ENCODE measurements at places on chromosomes 7 and 10.
A peak's percentile ranks its signal among the peaks of the same experiment; 100 is the strongest.

- no peak for DNase-seq
Measured at GRCh38 chr10:51445588-51445987, 253.8 kb downstream of the CSTF2T start.

DNA sequence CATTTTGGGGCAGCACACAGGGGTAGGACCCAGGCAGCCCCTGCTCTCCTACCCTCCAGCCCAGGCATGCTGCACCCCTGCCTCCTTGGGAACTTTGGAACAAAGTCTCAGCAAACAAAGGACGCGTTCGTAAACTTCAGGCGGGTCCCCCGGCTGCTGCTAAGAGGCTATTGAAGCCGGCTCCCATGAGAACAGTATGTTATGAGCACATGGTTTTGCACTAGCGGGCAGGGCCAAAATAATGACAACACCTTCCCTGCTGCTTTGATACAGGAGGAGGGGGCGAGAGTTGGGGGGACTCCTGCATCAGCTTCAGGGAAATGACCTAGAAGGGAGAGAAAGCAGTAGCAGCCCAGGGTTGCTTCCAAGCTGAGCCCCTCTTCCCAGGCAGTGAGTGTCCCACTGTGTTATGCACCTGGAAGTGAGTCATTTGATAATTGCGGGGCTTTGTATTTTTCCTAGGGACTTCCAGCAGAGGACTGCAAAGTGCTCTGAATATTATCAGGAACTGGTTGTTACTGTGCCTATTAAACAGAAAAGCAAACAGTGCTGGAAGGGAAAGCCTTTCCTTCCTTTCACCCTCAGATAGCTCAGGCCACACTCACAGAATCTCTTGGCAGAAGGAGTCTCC lies 6.9 kb downstream of the ITPRIP start:
- DNase-seq: peak; percentile 88

DNA sequence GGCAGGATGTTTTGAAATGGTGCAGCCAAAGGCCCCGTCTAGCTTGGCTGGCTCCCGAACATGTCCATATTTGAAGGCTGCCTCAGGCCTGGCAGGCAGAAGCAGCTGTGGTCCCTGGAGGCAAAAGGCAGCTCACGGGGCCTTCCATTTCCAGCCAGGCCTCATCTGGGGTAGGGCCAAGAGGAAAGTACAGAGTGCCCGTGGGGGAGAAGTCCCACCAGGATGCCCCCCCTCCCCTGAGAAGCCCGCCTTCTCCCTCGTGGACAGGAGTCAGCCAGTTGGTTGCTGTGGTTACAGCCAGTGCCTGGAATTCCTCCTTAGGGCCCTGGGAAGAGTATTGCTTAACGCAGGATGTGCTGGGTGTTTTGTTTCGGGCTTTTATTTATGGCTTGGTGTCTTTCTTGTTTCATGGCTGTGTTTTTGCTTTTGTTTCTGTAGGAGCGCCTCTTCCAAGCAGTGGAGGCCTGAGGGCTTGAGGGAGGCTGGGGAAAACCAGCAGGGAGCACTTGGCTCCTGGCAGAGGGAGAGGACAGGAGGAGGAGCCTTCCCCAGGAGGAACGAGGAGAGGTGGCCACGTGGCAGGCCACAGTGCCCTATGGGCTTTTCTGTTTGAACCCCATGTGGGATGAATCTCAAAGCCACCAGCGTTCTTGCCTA lies 45.4 kb downstream of the CHST3 start:
- peak; percentile 42 for DNase-seq

GRCh38 chr10:6108631-6109443 lies 20.0 kb downstream of the RBM17 start:
- DNase-seq: peak; percentile 59

GRCh38 chr7:18590744-18591340 lies 95.3 kb downstream of the HDAC9 start:
- DNase-seq: peak; percentile 26

- no peak for DNase-seq
Measured at GRCh38 chr10:1166828-1167275, 110.7 kb downstream of the WDR37 start.

GRCh38 chr7:37769726-37770125 lies 78.7 kb upstream of the NME8 start:
- DNase-seq: no peak

DNA sequence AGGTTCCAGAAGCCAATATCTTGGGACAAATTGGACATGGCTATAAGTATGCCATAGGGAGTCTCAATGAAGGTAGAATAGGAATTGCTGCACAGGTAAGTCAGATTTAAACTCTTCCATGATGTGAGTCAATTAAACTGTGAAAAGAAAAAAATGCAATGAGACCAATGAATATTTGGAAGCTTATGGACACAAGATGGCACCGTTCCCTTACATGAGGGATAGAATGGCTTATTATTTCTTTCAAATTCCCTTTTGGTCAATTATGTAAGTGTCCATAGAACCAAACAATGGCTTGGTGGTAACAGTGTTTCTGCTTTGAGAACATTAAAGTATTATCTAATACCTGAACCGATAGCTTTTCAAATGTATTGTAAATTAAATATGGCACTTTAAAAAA lies 35.6 kb downstream of the ACADSB start:
- no peak for DNase-seq

DNA sequence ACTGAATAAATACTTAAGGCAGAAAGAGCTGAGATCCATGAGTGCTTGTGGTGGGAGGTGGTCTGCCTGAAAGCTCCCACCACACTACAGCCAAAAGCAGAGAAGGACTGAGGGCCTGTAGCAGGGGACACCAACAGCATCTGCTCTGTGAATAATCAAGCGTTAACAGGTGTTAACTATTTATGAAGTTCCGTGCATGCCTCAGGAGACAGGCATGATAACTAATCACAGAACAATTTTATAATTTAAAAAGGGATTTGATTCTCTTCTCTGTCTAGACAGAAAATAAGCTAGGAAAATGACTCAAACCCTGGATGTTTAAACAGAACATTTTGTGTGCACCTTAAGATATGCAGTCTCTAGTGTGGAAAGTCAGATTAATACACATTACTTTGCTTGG lies 61.5 kb upstream of the GHITM start:
- DNase-seq: no peak

GRCh38 chr7:34823650-34824258 lies 165.7 kb downstream of the NPSR1 start:
- DNase-seq: peak; percentile 44

DNA sequence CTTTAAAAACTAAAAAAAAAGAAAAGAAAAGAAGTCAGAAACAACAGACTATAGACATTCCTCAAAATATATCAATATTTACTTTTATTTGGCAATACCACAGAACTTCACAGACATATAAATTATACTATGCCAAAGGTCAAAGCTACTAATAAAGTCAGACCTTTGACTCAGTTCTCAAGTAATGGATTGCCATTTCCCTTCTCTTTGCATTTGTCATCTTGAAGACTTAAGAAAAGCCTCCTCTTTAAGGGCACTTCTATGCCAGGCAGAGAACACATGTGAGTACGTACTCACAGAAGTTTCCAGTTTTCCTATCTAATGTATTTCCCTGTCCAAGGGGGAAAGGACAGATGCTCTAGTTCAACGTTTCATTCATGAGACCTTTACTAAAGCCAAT lies 37.6 kb downstream of the TNPO3 start:
- DNase-seq: no peak

DNA sequence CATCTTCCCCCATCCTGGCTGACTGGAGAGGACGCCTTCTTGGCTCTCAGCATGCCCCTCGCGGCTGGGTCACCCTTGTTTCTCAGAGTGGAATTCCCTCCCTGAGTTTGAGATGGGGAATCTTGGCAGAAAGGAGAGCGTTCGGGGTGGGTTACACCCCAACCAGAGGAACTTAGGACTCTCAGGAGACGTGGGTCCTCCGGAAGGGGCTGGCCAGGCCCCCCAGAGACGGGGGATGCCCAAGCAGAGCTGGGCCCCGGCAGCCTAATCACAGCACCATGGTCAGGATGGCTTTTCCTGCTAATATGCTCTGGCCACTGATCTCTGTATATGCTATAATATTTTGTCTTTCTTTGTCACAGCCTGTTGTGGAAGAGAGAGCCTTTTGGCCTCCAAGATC lies 214.3 kb downstream of the WDR37 start:
- DNase-seq: no peak

- DNase-seq: no peak
Measured at GRCh38 chr7:137664846-137665245, 181.9 kb downstream of the DGKI start.

DNA sequence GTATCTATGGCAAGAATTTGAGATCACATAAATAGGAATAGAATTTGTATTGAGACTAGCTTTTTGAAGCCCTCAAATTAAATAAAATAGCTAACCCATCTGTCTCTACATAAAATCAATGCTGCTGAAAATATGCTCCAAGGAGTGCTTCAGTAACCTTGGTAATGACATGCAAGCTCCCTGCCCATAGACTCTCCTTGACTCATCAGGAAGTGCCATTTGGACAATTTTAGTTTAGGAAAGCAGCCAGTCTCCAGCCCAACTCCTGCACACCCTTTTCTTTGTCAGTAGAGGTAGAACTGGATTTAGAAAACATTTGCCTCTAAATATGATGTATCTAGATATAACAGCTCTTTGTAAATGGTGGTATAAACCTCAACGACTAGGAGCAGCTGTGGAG lies 69.9 kb upstream of the PTPRZ1 start:
- no peak for DNase-seq

DNA sequence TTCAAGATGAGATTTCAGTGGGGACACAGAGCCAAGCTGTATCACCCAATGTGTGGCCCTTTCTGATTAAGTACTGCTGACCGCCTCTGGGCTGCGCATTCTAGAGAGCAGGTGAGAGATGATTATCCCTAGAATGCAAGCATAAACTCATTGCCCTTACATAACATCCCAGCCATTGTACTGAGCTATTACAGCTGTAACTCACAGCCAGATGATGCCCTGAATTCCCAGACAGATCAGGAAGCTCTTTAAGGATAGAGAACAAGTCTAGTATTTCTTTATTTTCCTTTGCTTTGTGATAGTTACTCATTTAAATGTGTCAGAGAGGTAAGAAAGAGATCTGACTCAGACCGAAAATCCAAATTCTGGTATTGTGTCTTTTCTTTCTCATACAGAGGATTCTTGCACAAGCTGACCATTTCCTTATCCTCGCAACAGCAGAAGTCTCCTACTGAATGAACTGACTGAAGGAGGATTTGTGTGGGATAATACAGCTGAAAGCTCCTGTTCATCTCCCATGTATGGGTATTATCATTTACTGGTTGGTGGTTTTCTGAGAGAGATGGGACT lies 58.4 kb downstream of the ZNF22 start:
- no peak for DNase-seq

DNA sequence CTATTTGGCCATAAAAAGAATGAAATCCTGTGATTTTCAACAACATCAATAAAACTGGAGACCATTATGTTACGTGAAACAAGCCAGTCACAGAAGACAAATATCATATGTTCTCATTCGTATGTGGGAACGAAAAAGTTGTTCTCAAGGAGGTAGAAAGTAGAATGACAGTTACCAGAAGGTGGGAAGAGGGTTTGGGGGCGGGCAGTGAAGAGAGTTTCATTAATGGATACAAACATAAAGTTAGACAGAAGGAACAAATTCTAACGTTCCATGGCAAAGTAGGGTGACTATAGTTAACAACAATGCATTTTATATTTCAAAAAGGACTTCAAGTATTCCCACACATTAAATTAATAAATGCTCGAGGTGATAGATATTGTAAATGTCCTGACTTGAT lies 97.4 kb downstream of the ZPBP start:
- DNase-seq: no peak

GRCh38 chr7:114630201-114630990 lies 215.8 kb downstream of the FOXP2 start:
- DNase-seq: no peak

DNA sequence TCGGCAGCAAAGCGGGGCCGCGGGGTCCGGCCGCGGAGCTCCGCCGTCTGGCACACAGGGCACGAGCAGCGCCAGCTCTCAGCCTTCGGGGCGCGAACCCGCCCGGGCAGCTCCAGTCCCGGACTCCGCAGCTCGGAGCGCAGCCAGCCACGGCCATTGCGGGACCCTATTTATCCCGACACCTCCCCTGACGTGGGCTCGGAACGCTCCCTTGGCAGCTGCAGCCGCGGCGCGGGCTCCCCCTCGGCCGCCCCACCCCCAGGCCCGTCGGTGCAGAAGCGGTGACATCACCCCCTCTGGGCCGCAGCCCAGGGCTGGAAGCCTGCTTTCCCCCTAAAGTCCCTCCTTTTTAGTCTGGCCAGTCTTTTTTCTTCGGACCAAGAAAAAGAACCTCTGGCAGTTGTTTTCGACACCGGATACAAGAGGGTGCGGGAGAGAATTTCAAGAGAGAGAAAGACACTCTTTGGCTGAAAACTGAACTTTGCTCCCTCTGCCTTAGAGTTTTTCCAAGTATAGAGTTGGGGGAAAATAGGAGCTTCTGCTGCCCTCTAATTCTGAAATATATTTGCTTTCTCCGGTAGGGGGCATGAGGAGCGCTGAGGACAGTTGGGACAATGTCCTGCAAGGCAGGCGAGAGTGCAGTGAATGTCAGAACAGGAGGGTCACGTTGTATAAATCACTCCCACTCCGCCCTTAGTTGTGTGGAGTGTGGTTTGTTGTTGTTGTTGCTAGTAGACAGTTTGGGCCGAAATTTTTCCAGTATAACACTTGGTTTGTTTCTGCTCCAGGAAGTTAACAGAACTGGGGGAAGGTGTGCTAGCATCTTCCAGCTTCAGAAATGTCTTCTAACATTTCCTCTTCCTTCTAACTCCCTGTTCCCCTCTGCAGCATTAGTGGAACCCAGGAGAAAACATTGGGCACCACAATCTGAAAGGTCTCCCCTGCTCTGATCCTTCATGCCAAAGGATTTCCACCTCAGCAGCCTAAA lies at the start of gene SFRP4:
SFRP4 (minus strand) TSS at position 145 of the 988 bp plus-strand sequence. CDS start 280 bp downstream, outside the sequence.
- peak; percentile 50 for DNase-seq

DNA sequence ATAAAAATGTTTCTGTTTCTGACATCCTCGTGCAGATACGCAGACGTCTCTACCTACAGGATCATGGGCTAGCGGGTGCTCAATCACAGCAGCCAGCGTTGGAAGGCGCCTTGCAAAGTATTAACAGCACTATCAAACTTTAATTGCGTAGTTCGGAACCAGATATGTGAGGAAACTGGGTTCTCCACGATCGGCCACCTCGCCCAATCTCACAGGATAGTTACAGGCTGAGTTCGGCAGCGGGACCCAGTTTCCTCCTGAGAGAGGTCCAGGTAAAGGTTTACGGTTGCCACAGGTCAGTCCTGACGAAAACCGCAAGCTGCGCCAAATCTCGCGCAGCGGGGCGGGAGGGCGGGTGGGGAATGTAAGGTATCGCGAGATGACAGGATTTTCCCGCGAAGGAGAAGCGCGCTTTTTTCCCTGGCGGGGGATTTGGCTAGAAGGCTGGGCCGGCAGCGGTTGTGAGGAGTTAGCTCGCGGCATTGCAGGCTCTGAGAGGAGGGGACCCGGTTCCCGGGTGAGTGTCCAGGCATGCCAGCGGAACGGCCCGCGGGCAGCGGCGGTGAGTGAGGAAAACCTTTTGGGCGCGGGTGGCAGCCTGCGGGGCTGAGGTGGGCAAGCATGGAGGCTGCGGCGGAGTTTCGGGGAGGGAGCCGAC lies at the start of gene HELLS:
HELLS (plus strand) TSS at position 398 of the 658 bp plus-strand sequence; CDS start at position 532, 134 bp downstream.
- peak; percentile 83 for DNase-seq

GRCh38 chr10:31345886-31346285 lies 26.9 kb downstream of the ZEB1 start:
- DNase-seq: no peak

- no peak for DNase-seq
Measured at GRCh38 chr10:71789871-71790270, 16.6 kb upstream of the VSIR start.

- DNase-seq: no peak
Measured at GRCh38 chr7:94212160-94212559, 182.5 kb upstream of the COL1A2 start.

GRCh38 chr10:70601746-70602145 lies 795 bp downstream of the PRF1 start:
- no peak for DNase-seq

Measured in kidney capillary endothelial cell (primary cell).